ENCODE measurements at places on chromosomes 13 and 19.

DNA sequence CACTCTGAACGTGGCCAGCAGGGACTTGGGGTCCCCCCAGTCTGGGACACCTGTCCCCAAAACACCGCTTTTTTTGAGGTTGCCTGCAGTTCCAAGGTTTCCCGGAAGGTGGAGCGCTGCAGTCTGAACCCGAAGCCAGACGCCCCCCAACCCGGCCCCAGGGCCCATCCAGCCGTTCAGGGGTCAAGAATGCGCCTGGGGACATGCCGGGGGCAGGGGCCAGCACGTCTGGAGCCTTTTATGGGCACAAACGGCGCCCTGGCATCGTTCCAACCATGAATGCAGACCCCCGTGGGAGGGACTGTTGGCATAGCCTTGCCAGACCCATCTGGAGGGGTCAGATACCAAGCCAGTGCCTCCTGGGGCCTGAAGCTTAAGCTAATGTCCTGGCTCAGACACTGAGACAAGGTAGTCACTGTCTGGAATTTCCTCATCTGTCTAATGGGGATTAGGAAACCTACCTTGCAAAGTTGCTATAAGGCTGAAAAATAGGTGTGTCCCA is 6.9 kb downstream of the S1PR5 start:
- DNase-seq: peak; percentile 71

DNA sequence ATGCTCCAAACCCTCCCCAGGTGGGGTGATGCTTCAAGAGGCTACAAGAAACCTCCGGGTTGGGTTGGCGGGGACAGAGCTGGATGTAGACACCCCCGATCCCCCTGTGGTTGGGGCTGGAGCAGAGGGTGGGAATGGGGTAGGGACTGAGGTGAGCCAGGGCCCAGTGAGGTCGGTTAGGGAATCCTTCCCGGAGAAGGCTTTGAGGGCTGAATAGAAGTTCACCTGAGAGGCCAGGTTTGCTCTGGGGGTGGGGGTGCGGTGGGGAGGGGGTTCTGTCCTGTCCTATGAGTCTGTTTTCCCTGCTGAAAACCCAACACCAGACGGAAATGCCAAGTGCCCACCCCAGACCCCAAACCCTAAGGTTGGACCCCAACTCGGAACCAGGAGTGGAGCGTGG is 69.1 kb downstream of the CELF5 start:
- DNase-seq: no peak

DNA sequence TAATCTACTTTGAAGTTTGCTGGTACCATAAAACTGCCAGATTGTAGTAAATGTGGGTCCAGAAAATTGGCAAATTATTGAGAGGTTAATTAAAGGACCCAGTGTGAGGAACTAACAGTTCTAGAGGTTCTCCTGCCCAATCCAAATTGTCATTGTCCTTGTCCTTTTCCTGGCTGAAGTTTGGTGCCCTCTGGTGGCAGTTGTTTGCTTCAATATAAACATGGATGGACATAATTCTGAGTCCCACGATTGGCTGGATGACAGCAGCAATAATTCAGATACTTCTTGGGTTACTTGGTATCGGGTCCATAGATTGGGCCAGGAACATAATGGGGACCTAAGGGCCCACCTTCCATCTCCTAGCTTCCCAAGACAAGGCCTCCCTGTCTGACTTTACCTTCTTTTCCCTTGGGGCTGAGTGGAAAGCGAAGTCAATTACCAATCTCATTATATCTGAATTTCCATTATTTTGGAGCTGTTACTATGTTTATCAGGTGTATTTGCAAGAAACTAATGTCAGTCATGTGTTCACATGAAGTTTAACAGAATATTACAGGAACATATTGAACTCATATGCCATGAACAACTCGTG is 33.8 kb upstream of the GARRE1 start:
- DNase-seq: peak; percentile 59

DNA sequence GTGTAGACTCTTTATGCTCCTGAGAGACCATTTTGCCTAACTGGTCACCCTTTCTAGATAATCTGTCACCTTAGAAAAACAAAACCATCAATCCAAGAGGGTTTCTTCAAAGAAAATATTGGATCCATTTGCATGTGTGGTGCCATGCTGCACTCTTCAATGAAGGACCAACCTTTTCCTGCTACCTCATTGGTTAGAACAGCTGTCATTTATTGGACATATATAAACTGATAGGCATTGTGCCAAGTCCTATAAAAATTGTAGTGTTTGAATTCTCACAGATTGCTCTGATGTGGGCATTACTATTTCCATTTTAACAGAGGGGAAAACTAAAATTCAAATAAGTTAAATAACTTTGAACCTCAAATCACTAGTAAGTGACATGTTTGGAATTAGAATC is 333.2 kb downstream of the MYO16 start:
- no peak for DNase-seq

GRCh38 chr13:99760456-99760855 is 211.1 kb downstream of the ZIC5 start:
- DNase-seq: no peak
